ENCODE measurements at places on chromosomes 6 and 20.

- no peak for DNase-seq
Measured at GRCh38 chr20:56716806-56717205, 87.7 kb downstream of the TFAP2C start.

- no peak for DNase-seq
Measured at GRCh38 chr6:20608356-20608755, 74.1 kb downstream of the CDKAL1 start.

- peak; percentile 80 for DNase-seq
Measured at GRCh38 chr6:33425668-33426577, 6.1 kb downstream of the SYNGAP1 start.

DNA sequence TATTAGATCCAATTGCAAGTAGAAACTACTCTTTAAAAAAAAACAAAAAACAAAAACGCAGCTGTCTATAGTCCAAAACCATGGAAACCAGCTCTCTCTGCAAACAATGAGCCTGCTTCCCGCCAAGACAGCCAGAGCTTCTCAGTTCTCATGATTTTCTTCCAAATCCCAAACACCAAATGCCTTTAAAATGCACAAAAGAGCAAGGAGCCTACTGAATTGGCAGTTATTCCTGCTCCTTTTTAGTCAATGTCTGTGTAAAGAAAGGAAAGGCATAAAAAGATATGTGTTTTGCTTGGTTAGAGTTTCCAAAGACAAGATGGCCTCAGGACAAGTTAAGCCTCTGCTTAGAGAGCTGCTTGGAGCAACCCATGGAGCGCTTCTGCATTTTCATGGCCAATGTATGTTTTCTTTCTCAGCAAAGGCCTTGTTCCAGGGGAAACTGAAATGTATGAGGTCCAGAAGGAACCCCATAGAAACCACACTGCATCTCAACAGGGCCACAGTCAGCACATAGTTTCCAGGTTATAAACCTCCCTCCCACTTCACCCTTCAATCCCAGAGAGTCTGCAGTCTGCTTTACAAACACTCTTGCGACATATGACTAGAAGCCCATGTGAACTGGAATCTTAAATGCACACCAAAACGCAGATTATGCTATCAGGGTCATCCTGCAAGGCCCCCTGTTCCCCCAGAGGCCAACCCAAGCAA, 209.3 kb upstream of the TAB2 start:
- no peak for DNase-seq

GRCh38 chr20:63611646-63612045, 15.3 kb downstream of the GMEB2 start:
- no peak for DNase-seq

DNA sequence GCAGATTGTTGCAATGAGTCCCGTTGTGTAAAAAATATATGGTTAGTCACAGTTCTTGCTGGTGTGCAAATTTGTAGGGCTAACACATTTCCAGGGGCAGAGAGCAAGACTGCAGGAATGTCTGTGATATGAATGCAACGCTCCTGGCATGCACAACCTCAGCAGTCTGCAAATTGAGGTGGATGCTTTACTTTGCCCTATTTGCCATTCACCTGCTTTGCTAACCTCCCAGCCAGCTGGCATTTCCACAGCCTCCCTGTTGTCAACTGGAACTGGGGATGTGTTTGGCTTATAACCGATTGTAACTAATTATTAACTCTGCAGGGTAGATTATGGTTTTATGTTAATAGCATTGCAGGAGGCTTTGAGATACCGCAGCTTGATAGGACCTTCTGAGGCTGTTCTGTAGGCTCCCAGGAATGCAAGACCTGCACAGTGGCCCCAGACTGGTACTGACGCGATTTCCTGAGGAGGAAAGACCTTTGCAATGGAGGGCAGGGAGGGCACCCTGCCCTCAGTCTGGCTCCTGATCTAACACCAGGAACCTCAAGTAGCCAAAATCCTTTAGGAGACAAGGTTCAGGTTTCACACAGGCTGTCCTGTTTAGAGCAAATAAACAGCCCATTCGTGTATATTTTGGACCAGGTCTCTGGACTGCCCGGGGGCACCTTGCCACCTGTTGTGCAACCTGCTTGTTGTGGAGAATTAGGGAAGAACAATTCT, 53.4 kb downstream of the EDN1 start:
- DNase-seq = no peak

DNA sequence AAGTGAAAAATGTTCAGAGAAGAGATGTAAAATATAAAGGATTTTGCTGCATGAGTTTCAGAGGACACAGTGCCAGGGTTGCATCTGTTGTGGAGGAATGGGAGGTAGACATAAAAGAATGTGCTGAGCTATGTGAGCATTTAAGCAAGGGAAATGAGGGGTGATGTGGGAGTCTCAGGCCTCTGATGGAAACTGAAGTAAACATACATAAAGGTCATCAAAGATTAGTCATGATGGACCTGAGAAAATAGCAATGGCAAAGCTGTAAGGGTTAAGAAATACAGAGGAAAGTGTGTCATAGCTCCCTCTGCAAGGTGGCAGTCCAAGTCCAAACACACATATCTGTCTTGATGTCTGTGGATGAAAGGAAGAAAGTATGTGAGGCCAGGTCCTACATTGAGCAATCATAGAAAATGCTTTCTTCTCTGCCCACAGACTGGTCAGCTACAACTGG, 306.6 kb upstream of the ECI2 start:
- DNase-seq = no peak

- DNase-seq = no peak
Measured at GRCh38 chr20:37944456-37944981, 41.6 kb downstream of the VSTM2L start.

GRCh38 chr6:124330197-124330596, 526.5 kb downstream of the NKAIN2 start:
- no peak for DNase-seq

DNA sequence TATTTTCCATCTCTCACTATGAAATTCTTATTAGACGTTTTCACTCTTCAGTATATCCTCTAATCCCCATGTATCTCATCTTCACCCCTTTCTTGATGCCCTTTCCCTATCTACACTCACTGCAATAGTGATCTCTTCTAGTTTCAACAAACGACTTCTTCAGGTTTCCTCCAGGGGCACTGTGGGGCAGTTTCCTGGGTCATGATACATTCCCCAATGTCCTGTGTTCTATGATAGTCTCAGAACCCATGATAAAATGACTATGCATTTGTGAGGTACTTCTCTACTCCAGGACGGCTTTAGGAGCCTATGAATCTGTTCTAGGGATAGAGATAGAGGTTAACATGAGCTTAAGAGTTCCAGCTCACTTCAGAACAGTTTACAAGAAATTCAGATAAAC, 183.3 kb downstream of the FOXC1 start:
- DNase-seq = no peak

DNA sequence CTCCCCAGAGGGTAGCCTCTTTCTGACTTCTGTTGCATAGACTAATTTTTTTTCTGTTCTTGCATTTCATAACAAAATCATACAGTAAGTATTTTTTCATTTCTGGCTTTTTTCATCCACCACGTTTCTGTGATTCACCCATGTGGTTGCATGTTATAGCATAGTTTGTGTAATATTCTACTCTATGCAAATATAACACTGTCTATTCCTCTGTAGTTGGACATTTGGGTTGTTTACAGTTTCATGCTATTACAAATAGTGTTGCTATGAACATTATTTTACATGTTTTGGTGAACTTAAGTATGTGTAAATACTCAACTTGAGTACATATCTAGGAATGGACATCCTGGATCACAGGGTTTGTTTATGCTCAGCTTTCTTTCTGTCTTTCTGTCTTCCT, 187.2 kb upstream of the KCNG1 start:
- DNase-seq = no peak

GRCh38 chr6:127342296-127342945, 988 bp downstream of the ECHDC1 start:
- no peak for DNase-seq

DNA sequence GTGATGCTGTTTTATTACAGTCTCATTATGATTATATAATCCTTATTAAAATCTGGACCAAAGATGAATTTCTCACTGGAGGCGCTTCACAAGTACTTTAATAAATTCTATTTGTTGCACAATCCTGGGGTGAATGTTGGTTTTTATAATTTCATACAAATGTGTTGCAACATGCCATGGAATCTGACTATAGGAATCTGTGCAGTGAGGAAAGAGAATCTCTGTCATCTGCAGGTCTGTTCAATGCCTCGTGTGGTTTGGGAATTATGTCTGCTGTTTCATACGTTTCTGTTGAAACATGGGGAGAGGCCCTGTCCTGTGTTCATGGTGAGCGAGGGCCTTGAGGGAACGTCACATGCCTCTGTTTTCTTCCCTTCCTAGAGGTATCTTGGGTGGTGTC, 277.3 kb downstream of the CDH4 start:
- DNase-seq = no peak

- no peak for DNase-seq
Measured at GRCh38 chr6:28215425-28215824, 9.7 kb upstream of the ZSCAN9 start.

DNA sequence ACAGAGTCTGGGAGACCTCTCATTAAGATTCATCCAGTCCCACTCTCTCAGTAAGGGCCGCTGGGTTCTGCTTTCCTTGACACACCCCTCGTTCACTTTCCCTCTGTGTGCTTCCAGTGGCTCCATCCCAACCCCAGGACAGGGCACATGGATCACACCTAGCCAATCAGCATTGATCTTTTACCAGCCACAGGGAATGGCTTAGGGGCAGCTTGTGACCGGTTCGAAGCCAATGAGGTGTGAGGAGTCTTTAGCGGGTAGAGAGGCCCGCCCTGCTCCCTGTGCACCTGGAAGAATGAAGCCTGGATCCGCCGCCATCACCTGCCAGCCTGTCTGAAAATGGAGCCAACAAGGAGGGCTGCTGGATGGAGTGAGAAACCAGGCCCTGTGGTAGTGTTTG, 35.2 kb upstream of the OVOL2 start:
- DNase-seq = no peak

GRCh38 chr6:13189710-13190109, 138.6 kb downstream of the TBC1D7 start:
- DNase-seq = no peak

GRCh38 chr6:39440039-39440426, 117.5 kb upstream of the KCNK16 start:
- no peak for DNase-seq

DNA sequence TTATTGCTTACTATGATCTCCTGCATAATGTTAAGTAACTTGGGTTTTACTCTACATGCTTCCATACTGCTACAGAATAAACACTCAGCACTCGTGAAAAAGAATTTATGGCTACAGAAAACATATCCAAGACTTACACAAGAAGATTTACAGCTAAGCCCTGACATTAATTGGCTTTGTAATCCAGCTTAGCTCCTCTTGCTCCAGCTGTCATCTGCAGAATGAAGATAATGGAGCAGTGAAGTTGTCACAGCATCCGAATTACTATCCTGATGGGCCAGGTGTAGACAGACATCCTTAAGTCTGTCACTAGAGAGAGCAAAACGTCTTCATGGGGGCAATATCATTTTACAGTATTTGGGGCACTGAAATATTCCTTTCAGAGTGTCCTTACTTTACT, 155.3 kb downstream of the PRKN start:
- no peak for DNase-seq

DNA sequence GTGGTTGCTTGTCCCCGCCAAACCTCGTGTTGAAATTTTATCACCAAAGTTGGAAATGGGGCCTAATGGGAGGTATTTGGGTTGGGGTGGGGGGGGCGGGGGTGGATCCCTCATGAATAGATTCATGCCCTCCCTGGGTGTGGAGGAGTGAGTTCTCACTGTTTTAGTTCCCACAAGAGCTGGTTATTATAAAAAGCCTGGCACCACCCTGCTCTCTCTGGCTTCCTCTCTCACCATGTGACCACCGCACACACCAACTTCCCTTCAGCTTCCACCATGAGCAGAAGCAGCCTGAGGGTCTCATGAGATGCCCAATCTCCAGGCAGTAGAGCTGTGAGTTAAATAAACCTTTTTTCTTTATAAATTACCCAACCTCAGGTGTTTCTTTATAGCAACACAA, 111.3 kb downstream of the PRDM1 start:
- DNase-seq = no peak
